ENCODE measurements at places on chromosomes 6 and 20.

DNA sequence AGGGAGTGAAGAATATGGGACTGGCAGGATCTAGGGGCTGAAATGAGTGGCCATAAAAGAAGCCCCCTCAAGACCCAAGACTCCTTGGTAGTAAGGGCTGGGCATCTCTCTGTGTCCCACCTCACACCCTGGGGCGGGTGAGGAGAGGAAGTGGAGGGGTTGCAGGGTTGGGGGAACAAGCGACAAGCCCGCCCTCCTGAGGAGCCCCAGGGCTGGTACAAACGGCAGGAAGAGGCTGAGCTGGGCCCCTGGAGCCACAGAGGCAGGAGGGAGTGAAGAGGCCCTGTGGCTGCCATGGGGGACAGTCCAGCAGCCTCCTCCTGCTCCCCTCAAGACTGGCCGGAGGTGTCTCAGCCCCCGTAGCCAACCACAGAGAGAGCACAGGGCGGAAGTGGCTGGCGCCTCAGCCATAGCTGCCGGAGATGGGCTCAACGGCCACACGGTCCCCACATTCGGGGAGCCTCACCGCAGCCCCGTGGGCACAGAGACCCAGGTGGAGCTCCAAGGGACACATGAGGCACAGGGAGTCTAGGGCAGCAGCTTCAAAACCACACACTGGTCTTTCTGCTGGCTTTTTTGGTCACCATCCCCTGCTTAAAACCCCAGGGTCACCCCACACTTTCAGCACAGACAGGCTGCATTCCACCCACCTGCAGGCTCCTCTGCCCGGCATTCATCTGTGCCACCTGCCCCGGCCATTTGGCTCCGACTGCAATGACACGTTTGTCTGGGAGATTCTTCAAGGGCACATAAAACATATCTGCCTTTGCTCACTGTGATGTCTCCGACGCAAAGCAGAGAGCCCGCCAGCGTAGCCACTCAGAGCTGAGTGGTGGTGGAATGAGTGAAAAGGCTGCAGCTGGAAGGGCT is 524 bp downstream of the C20orf203 start:
- DNase-seq, result no peak

- peak; percentile 13 for DNase-seq
These were observed 52.7 kb upstream of the ELMO2 start for GRCh38 chr20:46458866-46459750.

- DNase-seq, result no peak
These were observed 172.0 kb downstream of the SCP2D1 start for GRCh38 chr20:18985551-18985950.

GRCh38 chr20:2585811-2586210 is 49.4 kb downstream of the TMC2 start:
- peak; percentile 65 for DNase-seq

- no peak for DNase-seq
These were observed 106.4 kb upstream of the PTPN1 start for GRCh38 chr20:50403565-50404418.

GRCh38 chr6:13407709-13408695 is 79.4 kb downstream of the GFOD1 start:
- DNase-seq, result peak; percentile 60
